ENCODE measurements at places on chromosomes 3 and 15.

GRCh38 chr15:58249646-58250312 is 111.6 kb downstream of the AQP9 start:
- no peak for DNase-seq

- DNase-seq, result no peak
Observed at GRCh38 chr3:98759629-98760028, 3.5 kb upstream of the ST3GAL6 start.

GRCh38 chr3:27085829-27086730 is 283.1 kb downstream of the NEK10 start:
- DNase-seq, result no peak

DNA sequence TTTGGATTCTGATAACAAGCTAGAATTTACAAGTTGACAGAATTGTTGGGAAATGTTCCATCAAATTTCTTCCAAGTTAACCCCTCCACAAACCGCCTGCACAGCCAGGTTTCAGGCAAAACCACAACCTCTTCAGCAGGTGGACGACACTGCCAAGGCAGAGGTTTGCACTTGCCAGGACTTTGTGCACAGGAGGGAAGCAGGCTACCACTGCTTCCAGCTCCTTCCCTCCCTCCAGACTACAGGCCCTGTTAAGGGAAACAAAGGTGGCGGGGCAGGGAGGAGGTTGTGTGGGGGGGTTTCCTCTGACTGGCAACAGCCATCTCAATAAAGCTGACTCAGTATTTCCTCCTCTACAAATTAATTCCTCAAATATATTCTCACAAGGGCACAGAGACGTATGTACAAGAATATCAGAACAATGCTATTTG is 42.2 kb downstream of the TBC1D2B start:
- no peak for DNase-seq

DNA sequence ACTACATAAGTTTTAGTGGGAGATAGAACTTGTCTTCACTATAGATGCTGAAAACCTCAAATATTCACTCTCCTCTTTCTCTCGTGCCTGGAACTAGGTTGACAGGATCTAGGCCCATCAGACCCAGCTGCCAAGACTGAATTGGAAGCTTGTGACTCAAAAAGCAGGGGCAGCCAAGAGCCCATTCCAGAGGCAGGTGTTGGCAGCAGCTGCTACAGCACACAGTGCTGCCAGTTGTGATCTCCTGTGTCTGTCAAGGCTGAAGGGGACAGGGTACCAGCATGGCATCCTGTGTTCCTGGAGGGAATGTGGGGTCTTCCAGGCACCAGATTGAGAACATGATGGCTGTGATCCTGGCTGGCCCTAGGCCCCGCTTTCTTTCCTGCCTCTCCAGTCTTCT is 92.5 kb upstream of the MB21D2 start:
- DNase-seq, result no peak

Data from NCI-H2227 treated with DMSO at 0.1 percent for 48 hours (cell line).